H9 (cell line): ENCODE measurements at places on chromosomes 2 and 18.

DNA sequence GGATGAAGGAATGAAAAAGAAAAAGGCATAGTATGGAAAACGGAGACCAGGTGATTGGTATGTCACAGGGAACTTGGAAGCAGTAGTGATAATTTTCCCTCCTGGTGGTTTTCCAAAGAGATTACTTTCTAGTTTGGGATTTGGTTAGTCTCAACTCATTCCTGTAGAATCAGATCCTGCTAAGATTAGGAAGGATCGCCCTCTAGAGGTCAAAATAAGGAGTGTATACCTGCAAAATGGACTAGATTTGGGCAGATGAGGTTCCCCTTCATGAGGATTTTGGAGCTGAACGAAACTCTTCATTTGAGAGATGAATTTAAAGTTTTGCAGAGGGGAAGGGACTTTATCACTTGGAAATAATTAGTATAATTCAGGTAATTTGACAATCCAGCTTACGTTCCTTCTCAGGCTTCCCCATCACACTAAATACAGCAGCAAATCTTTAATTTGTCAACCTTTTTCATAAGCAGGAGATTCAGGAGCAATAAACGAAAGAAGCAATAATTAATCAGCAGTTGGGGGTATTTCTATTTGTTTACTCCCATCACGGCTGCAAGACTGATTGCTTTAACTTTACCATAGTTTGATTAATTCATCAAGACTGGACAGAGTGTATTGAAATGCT, 65.2 kb downstream of the CCDC195 start:
- no peak overlapping the region for H3K4me3 ChIP-seq
- peaks cover 9% of the 10 kb centered on the region for H3K36me3 ChIP-seq
- no peak for DNase-seq
- no peaks in the 10 kb centered on the region for H3K27me3 ChIP-seq
- no peak overlapping the region for H3K27ac ChIP-seq

- no peaks in the 10 kb centered on the region for H3K27me3 ChIP-seq
- no peak overlapping the region for H3K4me3 ChIP-seq
- H3K4me1 ChIP-seq: peaks cover 3% of the 10 kb centered on the region; the same call in 1 of the 2 replicates
- peak; percentile 52 for DNase-seq
- no peaks in the 10 kb centered on the region for H3K36me3 ChIP-seq
These were observed 145.0 kb downstream of the DAW1 start for GRCh38 chr2:228016402-228016801.

DNA sequence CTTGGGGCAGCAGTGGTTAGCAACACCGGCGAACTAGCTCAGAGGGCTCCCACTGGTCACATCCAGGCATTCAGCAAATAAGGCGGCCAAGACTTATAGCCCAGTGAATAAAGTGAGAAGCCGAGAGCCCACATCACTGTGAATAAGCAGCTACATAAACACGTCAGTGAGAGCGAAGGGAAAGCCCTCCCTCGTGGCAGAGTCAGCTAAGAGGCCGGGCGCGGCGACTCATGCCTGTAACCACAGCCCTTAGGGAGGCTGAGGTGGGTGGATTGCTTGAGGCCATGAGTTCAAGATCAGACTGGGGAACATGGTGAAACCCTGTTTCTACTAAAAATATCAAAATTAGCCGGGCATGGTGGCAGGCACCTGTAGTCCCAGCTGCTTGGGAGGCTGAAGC, 5.2 kb downstream of the D2HGDH start:
- no peaks in the 10 kb centered on the region for H3K27me3 ChIP-seq
- no peaks in the 10 kb centered on the region for H3K4me1 ChIP-seq
- no peak overlapping the region for H3K27ac ChIP-seq
- no peak for DNase-seq

GRCh38 chr2:46548521-46549144, 69.3 kb downstream of the TMEM247 start:
- no peaks in the 10 kb centered on the region; the same call in 2 of the 3 replicates for H3K36me3 ChIP-seq
- no peak overlapping the region for H3K27ac ChIP-seq
- no peak for DNase-seq
- H3K27me3 ChIP-seq: no peaks in the 10 kb centered on the region
- no peaks in the 10 kb centered on the region; the same call in 1 of the 2 replicates for H3K4me1 ChIP-seq
- H3K4me3 ChIP-seq: no peak overlapping the region

- no peaks in the 10 kb centered on the region for H3K4me1 ChIP-seq
- H3K4me3 ChIP-seq: no peak overlapping the region
- no peaks in the 10 kb centered on the region; the same call in 1 of the 2 replicates for H3K27me3 ChIP-seq
- peaks cover 33% of the 10 kb centered on the region for H3K36me3 ChIP-seq
- no peak for DNase-seq
These were observed 50.4 kb downstream of the PLEKHA3 start for GRCh38 chr2:178530625-178531142.

GRCh38 chr2:149739171-149739882, 151.8 kb upstream of the MMADHC start:
- no peak overlapping the region for H3K27ac ChIP-seq
- no peaks in the 10 kb centered on the region for H3K27me3 ChIP-seq
- H3K4me3 ChIP-seq: no peak overlapping the region
- DNase-seq: no peak
- no peaks in the 10 kb centered on the region; the same call in 1 of the 2 replicates for H3K4me1 ChIP-seq

DNA sequence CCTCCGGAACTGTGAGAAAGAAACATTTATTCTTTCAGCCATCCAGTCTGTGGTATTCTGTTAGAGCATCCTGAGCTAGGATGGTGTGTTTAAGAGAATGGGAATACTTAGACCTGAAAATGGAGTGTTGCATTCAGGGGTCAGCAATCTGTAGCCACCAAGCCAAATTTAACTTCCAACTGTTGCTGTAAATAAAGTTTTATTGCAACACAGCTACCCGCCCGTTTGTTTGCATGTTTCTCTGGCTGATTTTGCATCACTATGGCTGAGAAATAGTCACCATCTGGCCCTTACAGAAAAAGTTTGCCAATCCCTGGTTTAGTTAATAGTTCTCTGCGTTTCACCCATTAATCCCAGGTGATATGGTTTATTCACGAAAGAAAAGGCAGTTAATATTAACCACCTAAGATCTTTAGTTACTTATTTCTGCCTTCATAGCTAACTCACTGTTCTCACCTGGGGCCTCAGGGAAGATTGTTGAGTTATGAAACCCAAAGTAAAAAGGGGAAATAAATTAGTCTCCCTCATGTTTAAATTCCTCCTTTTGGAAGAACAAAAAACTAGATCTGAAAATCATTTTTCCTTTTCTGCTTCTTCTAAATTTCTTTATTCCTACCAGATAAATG, 9.5 kb upstream of the CYS1 start:
- H3K27ac ChIP-seq: no peak overlapping the region
- H3K36me3 ChIP-seq: no peaks in the 10 kb centered on the region
- H3K4me1 ChIP-seq: no peaks in the 10 kb centered on the region
- H3K27me3 ChIP-seq: no peaks in the 10 kb centered on the region
- no peak for DNase-seq

- no peak overlapping the region for H3K27ac ChIP-seq
- no peaks in the 10 kb centered on the region for H3K27me3 ChIP-seq
- H3K4me1 ChIP-seq: no peaks in the 10 kb centered on the region
- DNase-seq: no peak
- H3K4me3 ChIP-seq: no peak overlapping the region
These were observed 34.2 kb downstream of the GKN2 start for GRCh38 chr2:68918497-68918896.

DNA sequence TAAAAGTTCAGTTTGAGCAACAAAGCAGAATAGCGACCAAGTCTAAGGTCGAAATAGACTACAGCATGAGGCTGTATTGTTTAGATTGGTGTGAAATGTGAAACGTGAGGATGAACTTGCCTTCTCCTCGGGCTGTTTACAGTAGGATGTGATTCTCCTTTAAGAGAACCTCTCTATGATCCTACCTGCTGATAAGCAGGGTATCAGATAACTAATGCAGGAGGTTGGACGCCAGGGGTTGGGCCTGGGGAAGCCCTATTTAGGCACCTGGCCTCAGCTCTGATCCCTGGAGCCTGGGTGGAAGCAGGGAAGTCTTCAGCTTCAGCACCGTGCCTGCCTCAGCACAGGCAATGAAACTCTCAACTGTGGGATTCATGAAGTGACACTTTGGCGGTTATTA, 11.4 kb downstream of the CRYGD start:
- H3K4me1 ChIP-seq: peaks cover 3% of the 10 kb centered on the region
- H3K4me3 ChIP-seq: peak overlapping the region; percentile 18
- peak; percentile 85 for DNase-seq
- H3K27ac ChIP-seq: peak overlapping the region; percentile 16
- H3K36me3 ChIP-seq: peaks cover 2% of the 10 kb centered on the region

DNA sequence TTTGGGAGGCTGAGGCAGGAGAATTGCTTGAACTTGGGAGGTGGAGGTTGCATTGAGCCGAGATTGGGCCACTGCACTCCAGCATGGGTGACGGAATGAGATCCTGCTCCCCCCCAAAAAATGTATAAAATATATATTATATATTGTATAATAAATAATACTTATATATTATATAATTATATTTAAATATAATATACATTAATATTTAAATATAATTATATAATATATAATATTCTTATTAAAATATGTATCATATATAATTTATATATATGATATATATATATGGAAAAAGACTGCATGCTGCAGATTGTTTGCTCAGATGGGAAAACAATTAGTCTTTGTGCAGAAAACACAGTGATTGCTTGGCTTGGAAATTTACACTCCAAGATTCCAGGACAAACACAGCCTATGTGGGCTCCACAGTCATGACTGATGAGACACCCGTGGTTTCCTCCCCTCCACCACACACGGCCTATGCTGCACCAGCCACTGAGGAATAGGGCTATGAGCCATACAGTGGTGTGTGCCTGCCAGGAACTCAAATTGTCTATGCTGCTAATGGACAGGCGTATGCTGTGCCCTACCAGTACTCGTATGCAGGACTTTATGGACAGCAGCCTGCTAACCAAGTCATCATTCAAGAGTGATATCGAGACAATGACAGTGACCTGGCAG, 30.0 kb downstream of the PMAIP1 start:
- no peak overlapping the region for H3K4me3 ChIP-seq
- no peaks in the 10 kb centered on the region; the same call in 1 of the 2 replicates for H3K27me3 ChIP-seq
- no peaks in the 10 kb centered on the region for H3K36me3 ChIP-seq
- H3K4me1 ChIP-seq: no peaks in the 10 kb centered on the region
- H3K27ac ChIP-seq: no peak overlapping the region
- DNase-seq: no peak

GRCh38 chr2:220269367-220269766, 641.9 kb downstream of the SLC4A3 start:
- DNase-seq: peak; percentile 40
- no peaks in the 10 kb centered on the region for H3K27me3 ChIP-seq
- H3K4me1 ChIP-seq: peaks cover 4% of the 10 kb centered on the region; the same call in 1 of the 2 replicates
- H3K27ac ChIP-seq: no peak overlapping the region

GRCh38 chr2:112006076-112006410, 49.0 kb upstream of the TMEM87B start:
- DNase-seq: no peak
- no peak overlapping the region for H3K4me3 ChIP-seq
- no peak overlapping the region for H3K27ac ChIP-seq
- H3K4me1 ChIP-seq: no peaks in the 10 kb centered on the region

GRCh38 chr2:141942006-141942789, 188.6 kb downstream of the LRP1B start:
- DNase-seq: no peak
- no peak overlapping the region for H3K4me3 ChIP-seq
- H3K27me3 ChIP-seq: no peaks in the 10 kb centered on the region
- H3K4me1 ChIP-seq: no peaks in the 10 kb centered on the region
- peaks cover 8% of the 10 kb centered on the region for H3K36me3 ChIP-seq
- H3K27ac ChIP-seq: no peak overlapping the region

GRCh38 chr18:37380546-37381110, 185.0 kb downstream of the CELF4 start:
- no peaks in the 10 kb centered on the region for H3K36me3 ChIP-seq
- DNase-seq: no peak
- no peaks in the 10 kb centered on the region; the same call in 1 of the 2 replicates for H3K4me1 ChIP-seq
- no peak overlapping the region for H3K27ac ChIP-seq

GRCh38 chr2:40346535-40347354, 105.1 kb downstream of the SLC8A1 start:
- no peak for DNase-seq
- H3K4me1 ChIP-seq: no peaks in the 10 kb centered on the region

GRCh38 chr2:180505203-180505602, 475.2 kb upstream of the UBE2E3 start:
- no peak for DNase-seq
- no peaks in the 10 kb centered on the region for H3K36me3 ChIP-seq
- no peaks in the 10 kb centered on the region for H3K27me3 ChIP-seq
- H3K27ac ChIP-seq: no peak overlapping the region
- no peak overlapping the region for H3K4me3 ChIP-seq

DNA sequence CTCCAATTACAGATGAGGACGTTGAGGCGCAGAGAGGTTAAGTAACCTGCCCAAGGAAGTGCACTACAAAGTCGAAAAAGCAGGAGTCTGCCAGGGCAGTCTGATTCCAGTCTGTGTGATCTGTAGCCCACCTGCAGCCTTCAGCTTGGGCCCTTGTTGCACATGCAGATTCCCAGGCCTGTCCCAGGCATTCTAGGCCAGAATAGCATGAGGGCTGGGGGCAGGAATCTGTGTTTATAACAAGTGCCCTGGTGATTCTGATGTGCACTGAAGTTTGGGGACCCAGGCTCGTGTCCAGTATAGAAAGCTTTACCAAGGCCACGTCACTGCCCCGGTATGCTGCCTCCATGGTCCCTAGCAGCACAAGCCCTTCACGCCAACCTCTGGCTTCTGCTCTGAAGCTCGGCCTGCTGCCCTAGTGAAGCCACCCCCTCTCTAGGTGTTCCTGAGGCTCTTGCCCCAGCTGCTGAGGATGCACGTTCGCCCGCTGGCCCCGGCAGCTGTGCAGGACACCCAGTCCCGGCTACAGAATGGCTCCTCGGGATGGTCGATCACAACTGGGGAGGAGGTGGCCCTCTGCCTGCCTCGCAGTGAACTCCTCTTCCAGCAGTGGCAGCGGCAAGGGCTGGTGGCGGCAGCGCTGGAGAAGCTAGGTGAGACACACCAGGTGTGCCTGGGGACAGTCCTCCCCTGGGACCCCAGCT, 4.6 kb downstream of the CHRNG start:
- no peak overlapping the region for H3K27ac ChIP-seq
- H3K4me3 ChIP-seq: no peak overlapping the region; the same call in 2 of the 3 replicates
- H3K4me1 ChIP-seq: no peaks in the 10 kb centered on the region
- DNase-seq: no peak
- no peaks in the 10 kb centered on the region; the same call in 1 of the 2 replicates for H3K27me3 ChIP-seq

DNA sequence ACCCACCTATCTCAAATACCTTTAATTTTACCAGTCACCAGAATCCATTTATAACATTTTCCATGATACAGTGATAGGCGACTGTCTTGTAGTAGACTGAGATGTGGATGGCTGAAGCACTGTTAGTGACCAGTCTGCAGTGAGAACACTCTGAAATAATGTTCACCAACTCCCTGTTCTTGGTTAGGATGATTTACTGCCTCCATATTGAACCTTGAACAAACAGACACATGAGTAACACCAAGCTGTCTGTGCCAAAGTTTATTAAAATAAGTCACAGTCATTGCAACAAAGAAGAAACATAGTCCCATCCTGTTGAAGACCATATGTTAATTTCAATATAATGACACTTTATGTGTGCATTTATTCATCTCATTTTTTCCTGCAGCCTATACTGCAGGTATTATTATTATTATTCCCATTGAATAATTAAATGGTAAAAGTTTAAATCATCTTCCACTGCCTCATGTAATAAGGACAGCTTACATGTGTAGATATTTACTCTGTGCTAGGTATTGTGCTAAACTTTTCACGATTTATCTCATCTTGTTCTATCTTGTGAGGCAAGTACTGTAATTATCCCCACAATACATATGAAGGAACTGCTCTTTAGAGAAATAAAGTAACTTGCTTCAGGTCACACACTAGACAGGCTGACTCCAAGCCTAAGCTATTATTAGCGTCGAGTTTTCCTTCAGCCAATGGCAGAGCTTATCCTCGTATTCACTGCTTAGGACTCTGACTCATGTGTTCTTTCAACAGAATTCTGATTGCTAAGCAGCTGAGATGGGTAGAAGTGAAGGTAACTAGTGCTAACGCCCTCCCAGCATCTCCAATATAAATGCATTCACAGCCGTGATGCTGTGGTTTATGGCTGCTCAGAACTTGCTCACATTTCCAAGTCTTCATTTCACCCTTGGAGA, 62.5 kb downstream of the ONECUT2 start:
- H3K27ac ChIP-seq: no peak overlapping the region
- no peaks in the 10 kb centered on the region for H3K27me3 ChIP-seq
- H3K4me3 ChIP-seq: no peak overlapping the region
